Cardiac muscle cell (in vitro differentiated cells and primary cell): ENCODE measurements at places on chromosomes 4 and X. TPM values are rescaled to one million over a fixed set of nuclear protein-coding genes. Genes with fewer than 3 reads are reported as not detected.

DNA sequence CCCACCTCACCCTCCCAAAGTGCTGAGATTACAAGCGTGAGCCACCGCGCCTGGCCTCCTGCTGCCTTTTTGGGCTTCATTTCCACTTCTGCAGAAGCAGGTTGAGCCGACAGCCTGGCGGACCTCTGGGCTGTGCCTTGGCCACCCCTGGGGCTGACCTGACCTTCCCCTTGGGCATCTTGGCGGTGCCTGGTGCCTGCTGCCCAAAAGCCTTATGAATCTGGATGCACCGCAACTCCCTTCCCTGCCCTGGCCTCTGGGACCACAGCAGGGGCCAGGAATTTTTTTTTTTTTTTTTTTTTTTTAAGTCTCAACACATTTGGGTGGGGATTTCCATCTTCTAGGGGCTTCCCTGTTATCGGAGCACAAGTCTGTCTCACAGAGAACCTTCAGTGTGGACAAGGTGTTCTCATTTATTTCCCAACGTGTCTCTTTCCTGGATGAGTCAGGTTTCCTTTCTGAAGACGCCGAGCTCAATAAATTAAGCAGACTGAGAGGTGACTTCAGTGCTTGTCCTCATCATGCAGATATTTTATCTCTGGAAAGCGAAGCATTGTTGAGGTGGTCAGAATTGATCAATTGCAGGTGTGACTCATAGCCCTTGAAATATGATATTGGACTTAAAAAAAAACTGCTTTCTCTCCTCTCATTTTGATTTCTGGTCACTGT is 79.7 kb downstream of the SHROOM2 start:
- peak overlapping the region; percentile 91 for H3K27ac ChIP-seq
- H3K4me3 ChIP-seq = no peak overlapping the region
- peaks cover 41% of the 10 kb centered on the region for H3K4me1 ChIP-seq
- no peak for DNase-seq
- no peaks in the 10 kb centered on the region for H3K36me3 ChIP-seq

DNA sequence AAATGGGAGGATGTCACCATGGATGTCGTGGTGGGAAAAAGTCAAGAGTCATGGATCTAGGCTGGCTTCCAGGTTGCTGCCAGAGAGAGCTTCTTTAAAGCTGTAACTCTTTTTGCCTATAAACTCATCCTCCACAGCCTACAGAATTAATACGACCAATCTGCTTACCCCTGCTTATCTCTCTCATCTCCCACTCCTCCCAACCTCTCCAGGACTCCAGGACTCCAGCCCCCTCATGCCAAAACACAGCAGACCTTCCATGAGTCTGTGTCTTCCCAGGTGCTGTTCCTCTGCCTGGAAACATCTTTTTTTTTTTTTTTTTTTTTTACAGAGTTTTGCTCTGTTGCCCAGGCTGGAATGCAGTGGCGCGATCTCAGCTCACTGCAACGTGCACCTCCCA is 15.3 kb upstream of the SLC10A4 start:
- H3K36me3 ChIP-seq = no peaks in the 10 kb centered on the region
- no peaks in the 10 kb centered on the region for H3K4me1 ChIP-seq
- H3K27me3 ChIP-seq = no peaks in the 10 kb centered on the region
- DNase-seq = no peak

Gene PAK3
- 2.1 and 3.3 TPM in 2 replicates for total RNA-seq

GRCh38 chrX:13414006-13414647 is 94.3 kb upstream of the ATXN3L start:
- no peaks in the 10 kb centered on the region for H3K36me3 ChIP-seq
- H3K27me3 ChIP-seq = no peaks in the 10 kb centered on the region
- no peak for DNase-seq
- H3K4me3 ChIP-seq = no peak overlapping the region
- no peaks in the 10 kb centered on the region for H3K4me1 ChIP-seq
- H3K27ac ChIP-seq = no peak overlapping the region

DNA sequence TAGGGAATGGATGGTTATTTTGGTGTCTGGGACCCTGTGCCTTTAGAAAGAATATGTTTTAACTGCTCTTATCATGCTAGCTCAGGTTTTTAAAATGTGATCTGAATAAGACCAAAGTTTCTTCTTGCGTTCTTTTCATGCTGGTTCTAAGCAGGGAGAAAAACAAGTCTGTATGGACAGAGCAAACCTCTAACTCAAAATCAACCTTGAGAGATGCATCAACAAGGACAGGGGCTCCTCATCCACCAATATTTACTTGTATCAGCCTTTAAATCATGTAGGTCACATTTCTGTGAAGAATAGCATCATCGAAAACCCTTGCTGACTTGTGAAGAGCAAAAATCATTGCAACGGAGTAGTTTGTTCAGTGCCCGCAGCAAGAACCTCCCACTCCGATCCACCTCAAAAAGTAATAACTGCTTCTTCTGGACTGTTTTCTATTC is 1.2 kb downstream of the ATP10D start:
- DNase-seq = peak; percentile 27
- H3K27me3 ChIP-seq = no peaks in the 10 kb centered on the region
- no peak overlapping the region for H3K27ac ChIP-seq
- H3K4me1 ChIP-seq = no peaks in the 10 kb centered on the region
- no peaks in the 10 kb centered on the region for H3K36me3 ChIP-seq

DNA sequence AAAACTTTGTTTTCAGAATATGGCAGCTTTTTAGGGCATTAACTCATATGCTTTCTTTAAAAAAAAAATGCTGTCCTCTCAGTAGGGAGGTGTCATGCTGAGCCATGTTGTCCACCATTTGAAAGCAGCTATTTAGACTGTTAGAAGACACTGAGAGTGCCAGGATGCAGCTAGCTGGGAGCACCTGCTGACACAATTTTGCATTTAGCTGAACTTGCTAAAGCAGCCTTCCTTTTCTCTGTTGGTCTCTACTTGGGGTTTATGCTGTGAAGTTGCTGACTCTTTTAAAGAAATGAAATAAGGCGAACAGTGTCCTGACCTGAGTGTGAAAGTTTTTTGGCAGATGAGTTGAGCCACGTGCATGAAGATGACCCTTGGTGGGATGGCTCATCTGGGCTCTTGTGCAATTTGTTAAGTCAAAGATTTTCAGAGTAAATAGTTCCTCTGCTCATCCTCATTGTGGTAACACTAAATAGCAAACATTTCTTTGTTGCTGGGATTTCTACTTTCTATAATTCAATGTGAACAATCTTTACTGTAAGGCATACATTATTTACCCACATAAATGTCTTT is 64.5 kb downstream of the CDS1 start:
- H3K4me1 ChIP-seq = peaks cover 30% of the 10 kb centered on the region
- no peaks in the 10 kb centered on the region for H3K36me3 ChIP-seq
- H3K27me3 ChIP-seq = no peaks in the 10 kb centered on the region
- peak; percentile 27 for DNase-seq

Gene SLC26A1
- total RNA-seq = 0.25 and 0.77 TPM in 2 replicates

Gene AGTR2
- not detected in 2 replicates for total RNA-seq

GRCh38 chr4:119498527-119498926 is 130.1 kb downstream of the PDE5A start:
- no peak overlapping the region for H3K4me3 ChIP-seq
- H3K4me1 ChIP-seq = no peaks in the 10 kb centered on the region
- H3K27me3 ChIP-seq = no peaks in the 10 kb centered on the region
- peak overlapping the region; percentile 20 for H3K27ac ChIP-seq

- H3K27ac ChIP-seq = peak overlapping the region; percentile 87
- H3K27me3 ChIP-seq = no peaks in the 10 kb centered on the region
- peak; percentile 75 for DNase-seq
- H3K4me1 ChIP-seq = peaks cover 35% of the 10 kb centered on the region
- H3K4me3 ChIP-seq = no peak overlapping the region
- no peaks in the 10 kb centered on the region for H3K36me3 ChIP-seq
Measured at GRCh38 chrX:23013366-23013765, 13.6 kb downstream of the DDX53 start.

- H3K36me3 ChIP-seq = no peaks in the 10 kb centered on the region
- no peaks in the 10 kb centered on the region for H3K27me3 ChIP-seq
- H3K4me1 ChIP-seq = no peaks in the 10 kb centered on the region
- H3K4me3 ChIP-seq = no peak overlapping the region
- no peak for DNase-seq
- H3K27ac ChIP-seq = no peak overlapping the region
Measured at GRCh38 chrX:117860517-117860916, 256.1 kb downstream of the KLHL13 start.

DNA sequence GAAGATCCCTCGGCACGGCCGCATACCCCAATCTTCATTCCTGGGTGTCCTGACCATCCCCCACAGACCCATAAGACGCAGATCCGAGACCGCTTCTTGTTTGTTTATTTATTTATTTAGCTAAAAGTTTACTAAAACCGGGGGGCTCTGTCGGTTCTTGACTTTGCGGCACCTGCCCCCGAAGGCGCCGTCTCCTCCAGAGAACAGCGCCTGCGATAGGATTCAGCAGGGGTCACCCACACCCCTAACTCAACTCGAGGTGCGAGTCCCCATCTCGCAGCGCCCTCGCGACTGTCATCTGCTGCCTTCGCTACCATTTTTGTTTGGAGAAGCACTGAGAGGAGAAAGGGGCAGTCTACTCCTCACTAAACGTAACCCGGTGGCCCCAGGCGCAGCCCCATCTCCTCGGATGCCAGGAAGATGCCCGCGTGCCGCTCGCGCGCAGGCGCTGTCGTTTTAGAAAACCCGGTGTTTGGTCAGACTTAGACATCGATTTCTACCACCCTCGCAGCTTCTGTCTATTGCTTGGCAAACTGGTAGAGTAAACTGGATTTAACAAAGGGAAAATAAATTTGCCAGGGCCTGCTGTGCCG is 18.9 kb upstream of the GPR101 start:
- H3K27me3 ChIP-seq = peaks cover 51% of the 10 kb centered on the region
- no peaks in the 10 kb centered on the region for H3K4me1 ChIP-seq
- no peaks in the 10 kb centered on the region for H3K36me3 ChIP-seq
- no peak for DNase-seq
- peak overlapping the region; percentile 29 for H3K4me3 ChIP-seq
- H3K27ac ChIP-seq = no peak overlapping the region

GRCh38 chr4:105978684-105979296 is 83.5 kb downstream of the NPNT start:
- no peaks in the 10 kb centered on the region for H3K36me3 ChIP-seq
- peaks cover 8% of the 10 kb centered on the region for H3K4me1 ChIP-seq
- H3K4me3 ChIP-seq = no peak overlapping the region
- H3K27ac ChIP-seq = no peak overlapping the region

DNA sequence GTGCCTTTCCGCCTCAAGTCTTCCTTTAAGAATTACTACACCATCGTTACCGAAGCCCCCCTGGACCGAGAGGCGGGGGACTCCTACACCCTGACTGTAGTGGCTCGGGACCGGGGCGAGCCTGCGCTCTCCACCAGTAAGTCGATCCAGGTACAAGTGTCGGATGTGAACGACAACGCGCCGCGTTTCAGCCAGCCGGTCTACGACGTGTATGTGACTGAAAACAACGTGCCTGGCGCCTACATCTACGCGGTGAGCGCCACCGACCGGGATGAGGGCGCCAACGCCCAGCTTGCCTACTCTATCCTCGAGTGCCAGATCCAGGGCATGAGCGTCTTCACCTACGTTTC is 2.2 kb downstream of the PCDH10 start:
- peaks cover 6% of the 10 kb centered on the region for H3K4me1 ChIP-seq
- H3K27ac ChIP-seq = no peak overlapping the region
- peaks cover 50% of the 10 kb centered on the region for H3K27me3 ChIP-seq
- no peaks in the 10 kb centered on the region for H3K36me3 ChIP-seq
- H3K4me3 ChIP-seq = peak overlapping the region; percentile 50

GRCh38 chr4:61877893-61878292 is 677.8 kb downstream of the ADGRL3 start:
- no peaks in the 10 kb centered on the region for H3K27me3 ChIP-seq
- H3K4me1 ChIP-seq = no peaks in the 10 kb centered on the region
- peak; percentile 0 for DNase-seq
- H3K36me3 ChIP-seq = no peaks in the 10 kb centered on the region
- no peak overlapping the region for H3K4me3 ChIP-seq
- H3K27ac ChIP-seq = no peak overlapping the region

DNA sequence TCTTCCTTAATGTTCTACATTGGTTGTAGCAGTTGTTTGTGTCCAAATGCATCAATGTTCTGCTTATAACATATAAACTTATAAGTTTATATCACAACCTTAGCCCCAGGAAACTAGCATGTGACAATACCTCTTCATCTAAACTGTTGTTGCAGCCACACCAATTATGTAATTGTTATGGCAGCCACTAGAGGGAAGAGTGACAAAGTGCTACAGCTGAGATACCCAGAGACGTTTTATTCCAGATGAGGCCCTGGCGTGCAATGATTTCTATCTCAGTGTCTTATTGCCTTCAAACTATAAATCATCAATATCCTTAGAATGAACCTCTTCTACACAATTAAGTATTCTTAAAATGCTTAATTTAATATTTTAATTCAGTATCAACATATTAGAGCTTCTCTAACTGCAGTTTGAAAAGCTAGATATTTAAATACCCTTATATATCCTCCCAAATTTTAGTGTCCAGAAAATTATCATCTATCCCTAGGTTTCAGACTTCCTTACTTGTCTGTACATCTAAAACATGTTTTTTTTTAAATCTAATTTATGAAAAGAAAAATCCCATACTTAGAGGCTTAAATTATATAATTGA is 171.6 kb downstream of the PCDH10 start:
- H3K4me3 ChIP-seq = no peak overlapping the region
- peak; percentile 56 for DNase-seq
- no peaks in the 10 kb centered on the region for H3K4me1 ChIP-seq
- H3K27me3 ChIP-seq = no peaks in the 10 kb centered on the region
- no peaks in the 10 kb centered on the region for H3K36me3 ChIP-seq
- no peak overlapping the region for H3K27ac ChIP-seq

- DNase-seq = no peak
- H3K4me1 ChIP-seq = no peaks in the 10 kb centered on the region
- H3K27ac ChIP-seq = no peak overlapping the region
- no peaks in the 10 kb centered on the region for H3K36me3 ChIP-seq
- H3K27me3 ChIP-seq = no peaks in the 10 kb centered on the region
Measured at GRCh38 chrX:41421071-41421729, 25.9 kb upstream of the NYX start.

- no peaks in the 10 kb centered on the region for H3K27me3 ChIP-seq
- no peak within 1 kb of the TSS for H3K27ac ChIP-seq
- no peaks in the 10 kb centered on the region for H3K36me3 ChIP-seq
- peak within 1 kb of the TSS; percentile 40 for H3K4me3 ChIP-seq
- peak; percentile 83 for DNase-seq
Measured at GRCh38 chr4:5710961-5711478, at the start of gene EVC. TSS of gene EVC (plus strand) at chr4:5711201. CDS start at chr4:5711381, 180 bp downstream.

GRCh38 chrX:132452911-132453550 is 35.8 kb downstream of the MBNL3 start:
- no peak for DNase-seq
- H3K27ac ChIP-seq = no peak overlapping the region
- H3K4me1 ChIP-seq = no peaks in the 10 kb centered on the region
- no peaks in the 10 kb centered on the region for H3K36me3 ChIP-seq
- H3K27me3 ChIP-seq = no peaks in the 10 kb centered on the region

DNA sequence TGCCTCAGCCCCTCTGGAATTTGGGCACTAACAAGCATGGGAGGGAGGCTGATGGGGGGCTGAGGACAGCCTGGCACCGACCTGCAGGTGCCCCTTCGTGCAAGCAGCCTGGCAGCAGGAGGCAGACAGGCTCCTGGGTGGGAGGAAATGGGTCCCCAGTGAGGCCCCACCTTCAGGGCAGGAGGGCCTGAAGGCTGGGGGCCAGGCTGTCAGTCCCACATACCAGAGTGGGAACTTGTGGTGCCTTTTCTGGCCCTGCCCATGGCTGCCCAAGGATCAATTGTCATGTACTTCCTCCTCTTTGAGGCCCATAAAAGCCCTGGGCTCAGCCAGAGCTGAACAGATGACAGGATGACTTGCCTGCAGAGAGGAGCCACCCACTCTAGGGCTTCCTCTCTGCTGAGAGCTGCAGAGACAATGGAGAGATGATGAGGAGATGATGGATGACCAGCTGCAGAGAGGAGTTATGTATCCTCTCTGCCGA is 141.0 kb downstream of the PDHA2 start:
- no peak for DNase-seq
- H3K27ac ChIP-seq = no peak overlapping the region
- no peaks in the 10 kb centered on the region for H3K27me3 ChIP-seq
- H3K4me3 ChIP-seq = no peak overlapping the region
- H3K4me1 ChIP-seq = no peaks in the 10 kb centered on the region
- no peaks in the 10 kb centered on the region for H3K36me3 ChIP-seq
